Fibroblast of the aortic adventitia (primary cell): ENCODE measurements at places on chromosomes 16 and 17. TPM values are rescaled to one million over a fixed set of nuclear protein-coding genes. Genes with fewer than 3 reads are reported as not detected.
A peak's percentile ranks its signal among the peaks of the same experiment; 100 is the strongest.

GRCh38 chr16:72800524-72801161 is 247.3 kb downstream of the ZFHX3 start:
- no peak for DNase-seq

DNA sequence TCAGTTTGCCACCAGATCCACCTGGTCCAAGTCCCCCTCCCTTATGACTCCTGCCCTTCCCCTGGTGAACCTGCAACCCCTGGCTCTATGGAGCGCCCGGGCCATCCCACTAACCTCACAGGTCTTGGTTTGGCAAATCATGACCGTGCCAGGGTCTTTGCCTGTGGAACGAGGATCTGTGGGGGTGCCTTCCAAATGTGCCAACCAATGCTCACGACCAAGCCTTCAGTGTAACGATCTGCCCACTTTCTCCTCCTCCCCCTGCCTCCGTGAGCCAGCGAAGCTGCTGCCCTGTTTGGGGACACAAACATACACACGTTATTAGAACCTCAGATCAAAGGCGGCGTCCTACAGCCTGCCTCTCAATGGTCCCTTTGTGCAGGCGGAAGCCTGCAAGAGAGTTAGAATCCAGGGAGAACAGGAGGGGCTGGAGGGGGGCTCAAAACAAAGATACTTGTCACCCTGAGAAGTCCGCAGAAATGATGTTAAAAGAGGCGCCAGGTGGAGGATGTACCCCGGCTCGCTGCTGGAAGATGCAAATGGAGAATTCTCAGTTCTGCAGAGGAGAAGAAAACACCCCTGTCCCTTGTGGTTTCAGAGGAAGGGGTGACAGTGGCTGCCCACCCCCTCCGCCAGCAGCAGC is 9.0 kb upstream of the NKD1 start:
- no peak for DNase-seq

GRCh38 chr17:80970044-80970761 is 21.4 kb upstream of the CHMP6 start:
- no peak for DNase-seq

DNA sequence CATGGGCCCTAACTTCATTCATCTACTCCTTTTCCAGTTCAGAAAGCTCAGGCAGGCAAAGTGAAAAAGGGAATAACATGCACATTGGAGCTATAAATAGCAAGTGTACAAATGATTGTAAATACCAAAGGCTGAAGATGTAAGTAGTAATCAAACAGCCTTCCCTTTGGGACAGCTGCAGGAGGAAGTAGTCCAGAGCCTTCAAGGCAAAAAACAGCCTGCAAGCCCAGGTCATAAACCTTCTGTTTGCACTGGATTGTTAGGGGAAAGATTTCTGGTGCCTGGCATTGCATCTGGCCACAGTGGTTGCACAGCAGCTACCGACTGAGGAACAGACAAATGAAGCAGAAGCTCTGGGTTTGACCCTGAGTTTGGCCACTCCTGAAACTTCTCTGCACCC is 98.6 kb upstream of the PMFBP1 start:
- no peak for DNase-seq

GRCh38 chr17:4610162-4610561 is 25.8 kb downstream of the SMTNL2 start:
- no peak for DNase-seq

DNA sequence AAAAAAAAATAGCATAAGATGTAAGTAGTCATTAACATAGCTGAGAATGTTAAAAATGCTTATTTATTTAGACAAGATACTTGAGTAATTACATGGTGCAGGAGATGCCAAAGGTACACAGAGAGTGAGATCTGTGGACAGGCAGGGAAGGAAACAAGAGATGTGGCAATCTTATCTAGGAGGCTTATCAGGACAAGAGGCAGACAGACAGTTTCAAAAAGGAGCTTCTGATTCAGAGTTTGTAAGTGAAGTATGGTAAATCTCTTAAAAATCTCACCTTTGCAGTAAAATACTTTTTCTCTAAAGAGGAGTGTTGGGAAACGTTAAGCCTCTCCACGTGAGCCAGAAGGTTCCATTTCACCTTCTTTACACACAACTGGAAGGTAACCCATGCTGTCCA is 19.9 kb upstream of the GHDC start:
- DNase-seq = no peak

DNA sequence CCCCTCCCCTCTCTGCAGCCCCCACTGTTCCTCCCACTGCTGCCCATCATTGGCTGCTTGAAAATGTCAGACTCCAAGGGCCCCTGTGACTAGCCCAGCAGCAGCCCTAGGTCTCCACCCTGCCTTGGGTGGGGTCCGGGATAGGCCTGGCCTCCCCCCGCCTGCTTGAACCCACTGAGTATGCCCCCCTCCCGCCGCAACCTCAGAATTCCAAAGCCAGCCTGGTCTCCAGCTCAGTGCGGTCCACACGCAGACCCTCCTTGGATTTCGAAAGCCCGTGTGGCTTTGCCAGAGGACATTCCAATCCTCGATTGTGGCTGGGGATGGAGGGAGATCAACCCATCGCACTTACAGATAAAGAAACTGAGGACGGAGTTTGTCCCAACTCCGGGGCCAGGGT is 6.4 kb downstream of the DPEP1 start:
- DNase-seq = peak; percentile 62

- no peak for DNase-seq
These were observed 22.0 kb downstream of the WNT3 start for GRCh38 chr17:46796524-46796923.

GRCh38 chr17:869086-869485 is 86.9 kb downstream of the MRM3 start:
- DNase-seq = peak; percentile 80

GRCh38 chr17:45111850-45112249 is 20.5 kb downstream of the PLCD3 start:
- no peak for DNase-seq

GRCh38 chr17:78498848-78499247 is 78.3 kb downstream of the DNAH17 start:
- no peak for DNase-seq

- DNase-seq = peak; percentile 44
These were observed 126.9 kb downstream of the KATNIP start for GRCh38 chr16:27676839-27677238.

- DNase-seq = no peak
These were observed 29.9 kb downstream of the CIBAR2 start for GRCh38 chr16:85082173-85083050.

DNA sequence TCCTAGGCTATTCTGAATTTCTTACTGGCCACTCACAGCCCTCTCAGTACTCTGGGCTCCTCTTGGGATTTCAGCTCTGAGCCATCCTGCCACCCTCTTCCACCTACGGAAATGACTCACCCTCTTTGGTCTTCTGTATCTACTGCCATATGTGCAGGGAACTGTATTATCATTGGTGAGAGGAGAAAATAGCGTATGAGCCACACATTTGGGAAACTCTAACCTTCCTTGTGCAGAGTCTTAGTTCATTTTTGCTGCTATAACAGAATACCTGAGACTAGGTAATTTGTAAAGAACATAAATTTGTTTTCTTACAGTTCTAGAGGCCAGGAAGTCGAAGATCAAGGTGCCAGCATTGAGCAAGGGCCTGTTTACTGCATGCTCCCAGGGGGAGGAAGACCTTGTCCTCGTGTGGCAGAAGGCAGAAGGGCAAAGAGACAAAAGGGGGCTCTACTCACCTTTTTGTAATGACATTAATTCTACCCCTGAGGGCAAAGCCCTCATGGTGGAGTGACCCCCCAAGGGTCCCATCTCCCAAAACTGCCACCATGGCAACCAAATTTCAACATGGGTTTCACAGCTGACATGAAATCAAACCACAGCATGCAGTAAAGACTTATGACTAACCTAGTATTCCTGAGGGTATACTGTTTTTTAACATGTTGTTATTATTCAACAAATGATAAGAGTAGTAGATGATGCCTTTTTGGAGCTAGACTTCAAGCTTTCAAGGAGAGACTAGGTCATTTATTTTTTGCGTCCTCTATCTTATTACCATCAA is 191.8 kb downstream of the PRKCA start:
- peak; percentile 89 for DNase-seq

- no peak for DNase-seq
These were observed 570.0 kb downstream of the CDH13 start for GRCh38 chr16:83196796-83197195.

GRCh38 chr16:83305092-83305491 is 502.7 kb upstream of the HSBP1 start:
- DNase-seq = peak; percentile 65

GRCh38 chr17:14427900-14428647 is 127.2 kb downstream of the HS3ST3B1 start:
- no peak for DNase-seq

- no peak for DNase-seq
These were observed 10.4 kb downstream of the SLC6A4 start for GRCh38 chr17:30225112-30225511.

GRCh38 chr17:18961634-18962493 is 9.9 kb downstream of the SLC5A10 start:
- no peak for DNase-seq

AGRP gene
- not detected in 2 replicates for total RNA-seq

CMTM2 gene
- not detected in 2 replicates for total RNA-seq

SPATA22 gene
- total RNA-seq = not detected in 2 replicates

ZP2 gene
- not detected in 2 replicates for total RNA-seq

HOXB9 gene
- total RNA-seq = not detected in 2 replicates

FOXJ1 gene
- total RNA-seq = not detected in 2 replicates

SNX20 gene
- total RNA-seq = not detected in 2 replicates

TBC1D3E gene
- total RNA-seq = not detected in 2 replicates

TBC1D3H gene
- not detected in 2 replicates for total RNA-seq

CACNG1 gene
- not detected in 2 replicates for total RNA-seq

HEXD gene
- 9.4 and 30.0 TPM in 2 replicates for total RNA-seq
